ENCODE measurements at places on chromosomes 3 and 15.

DNA sequence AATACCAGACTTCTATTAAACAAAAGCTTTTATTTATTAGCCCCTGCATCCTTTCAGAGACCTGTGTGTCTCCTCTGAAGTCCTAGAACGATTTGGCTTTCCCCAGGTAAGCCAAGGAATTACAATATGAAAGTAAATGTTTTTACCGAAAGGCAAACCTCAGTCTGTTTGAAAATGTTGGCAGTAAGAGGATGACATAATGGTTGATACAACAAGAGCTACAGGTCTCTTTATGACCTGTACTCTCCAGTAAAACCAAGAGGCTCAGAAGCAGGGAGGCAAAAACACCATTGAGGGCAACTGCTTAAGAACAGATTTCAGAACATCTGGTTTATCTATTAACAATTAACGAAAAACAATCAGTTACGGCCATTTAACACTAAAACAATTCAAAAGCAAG lies 107.8 kb downstream of the ADAM10 start:
- no peak for DNase-seq

DNA sequence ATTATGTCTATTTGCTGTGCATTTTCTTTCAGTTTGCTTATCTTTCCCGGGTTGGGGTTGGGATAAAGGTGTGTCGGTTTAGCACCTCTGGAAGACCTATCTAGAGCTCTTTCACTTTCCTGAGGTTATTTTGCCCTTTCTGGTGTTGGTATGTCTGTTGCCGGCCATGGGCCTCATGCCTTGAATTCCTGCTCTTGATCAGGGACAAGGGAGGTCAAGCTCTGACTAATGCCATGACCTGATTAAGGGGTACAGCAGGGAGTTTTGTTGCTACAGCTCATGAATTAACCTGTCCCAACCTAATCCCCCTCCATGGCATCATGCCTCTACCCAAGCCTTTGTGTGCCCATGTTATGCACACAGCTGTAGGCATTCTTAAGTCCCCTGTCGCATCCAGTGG lies 70.5 kb upstream of the GOLGA6B start:
- no peak for DNase-seq

DNA sequence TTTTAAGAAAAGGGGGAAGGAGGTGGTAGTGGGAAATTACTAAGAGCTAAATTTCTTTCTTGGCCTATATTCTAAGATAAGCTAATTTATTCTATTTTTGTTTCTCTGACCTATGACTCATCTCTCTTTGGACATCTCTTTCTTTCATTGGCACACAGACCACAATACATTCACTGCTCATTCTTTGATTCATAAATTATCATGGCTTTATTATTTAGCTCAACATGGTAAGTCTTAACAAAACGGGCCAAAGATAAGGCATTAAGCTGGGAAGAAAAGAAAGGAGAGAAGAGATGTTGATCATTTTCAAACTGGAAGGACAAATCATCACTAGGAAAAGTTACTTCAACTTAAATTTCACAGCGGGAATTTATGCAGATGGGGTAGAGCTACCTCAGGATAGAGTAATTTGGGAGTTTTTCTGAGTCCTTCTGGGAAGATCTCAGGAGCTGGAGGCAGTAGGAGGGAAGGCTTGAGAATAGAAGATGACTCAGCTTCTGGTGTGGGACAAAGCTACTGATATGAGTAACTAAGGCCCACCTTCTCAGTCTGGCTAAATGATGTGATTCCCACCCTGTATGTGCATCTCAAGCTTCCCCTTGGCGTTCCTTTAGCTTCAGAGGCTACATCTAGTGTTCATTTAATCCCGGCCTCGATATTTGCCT lies 7.5 kb upstream of the ALCAM start:
- no peak for DNase-seq

DNA sequence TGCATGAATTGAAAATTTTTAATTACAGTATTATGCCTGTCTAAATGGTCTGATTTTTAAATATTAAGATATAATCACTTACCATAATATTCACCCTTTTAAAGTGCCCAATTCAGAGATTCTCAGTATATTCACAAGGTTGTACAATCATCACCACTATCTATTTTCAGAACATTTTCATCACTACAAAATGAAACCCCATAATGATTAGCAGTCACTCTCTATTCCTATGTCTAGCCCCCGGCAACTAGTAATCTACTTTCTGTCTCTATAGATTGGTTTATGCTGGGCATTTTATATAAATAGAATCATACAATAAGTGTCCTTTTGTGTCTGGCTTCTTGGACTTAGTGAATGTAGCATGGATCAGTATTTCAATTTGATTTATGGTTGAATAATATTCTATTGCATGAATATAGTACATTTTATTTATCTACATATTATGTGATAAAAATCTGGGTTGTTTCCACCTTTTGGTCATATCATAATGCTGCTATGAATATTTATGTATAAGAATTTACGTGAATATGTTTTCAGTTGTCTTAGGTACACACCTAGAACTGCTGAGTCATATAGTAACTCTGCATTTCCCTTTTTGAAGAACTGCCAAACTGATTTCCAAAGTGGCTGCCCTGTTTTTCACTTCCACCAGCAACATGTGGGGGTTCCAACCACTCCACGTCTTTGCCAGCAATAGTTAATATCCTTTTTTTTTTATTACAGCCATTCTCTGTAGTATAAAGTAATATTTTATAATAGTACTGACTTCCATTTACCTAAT lies 485.7 kb upstream of the ZNF385D start:
- no peak for DNase-seq

- no peak for DNase-seq
Observed at GRCh38 chr3:132242790-132243189, 74.4 kb upstream of the ACP3 start.

- no peak for DNase-seq
Observed at GRCh38 chr3:3603351-3603750, 195.9 kb upstream of the LRRN1 start.

All from activated CD8-positive, alpha-beta memory T cell treated with anti-CD3 and anti-CD28 coated beads for 1 hour (primary cell).